Hypothalamus (tissue), 51 donors: ENCODE measurements at places on chromosomes 2 and 18.

DNA sequence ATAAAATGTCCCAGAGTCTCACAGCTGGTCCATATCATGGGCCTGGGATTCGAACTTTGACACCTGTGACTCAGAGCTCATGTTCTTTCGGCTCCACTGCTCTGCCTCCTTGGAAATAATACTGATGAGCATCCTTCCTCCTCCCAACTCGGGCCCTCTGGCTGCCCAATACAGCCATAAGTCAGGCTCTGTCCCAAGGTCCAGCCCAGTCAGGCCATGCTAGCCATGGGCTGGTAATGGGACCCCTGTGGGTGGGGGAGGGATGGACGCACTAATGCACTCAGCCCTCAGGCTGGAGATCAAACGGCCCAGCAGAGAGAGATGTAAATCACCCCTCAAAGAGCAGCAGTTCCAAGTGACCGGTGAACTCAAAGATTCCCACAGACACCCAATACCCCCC is 61.1 kb downstream of the DDX1 start:
- no peak for DNase-seq

DNA sequence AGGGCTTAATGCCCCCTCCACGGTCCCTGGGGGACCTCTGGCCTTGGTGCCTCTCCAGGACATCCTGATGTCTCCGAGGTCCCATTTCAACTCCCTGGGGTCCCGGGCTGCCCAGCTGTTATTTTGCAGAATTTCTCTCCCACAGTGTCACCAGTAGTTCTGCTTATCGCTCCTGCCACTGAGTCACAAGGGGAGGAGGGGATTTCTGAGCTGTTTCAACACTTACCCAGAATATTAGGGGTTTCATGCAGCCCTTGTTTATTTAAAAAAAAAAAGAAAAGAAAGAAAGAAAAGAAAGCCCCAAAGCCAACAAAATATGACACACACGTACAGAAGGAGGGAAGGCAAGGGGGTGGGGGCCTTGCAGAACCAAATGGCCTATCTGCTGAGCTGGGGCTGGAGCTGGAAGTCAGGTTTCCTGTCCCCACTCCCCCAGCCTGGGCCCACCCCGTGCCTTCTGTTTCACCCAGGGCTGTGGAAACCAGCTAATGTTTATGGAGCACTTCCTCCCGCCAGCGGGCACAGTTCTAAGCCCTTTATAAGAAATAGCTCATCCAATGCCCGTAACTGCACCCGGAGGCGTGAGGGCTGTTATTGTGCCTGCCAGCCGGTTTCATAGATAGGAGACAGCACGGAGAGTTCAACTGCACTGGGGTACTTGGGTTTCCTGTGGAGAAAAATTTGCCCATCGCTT is 8.4 kb upstream of the ARID5A start:
- DNase-seq = peak; percentile 22

- no peak for DNase-seq
Observed at GRCh38 chr18:28831476-28831875, 654.5 kb upstream of the CDH2 start.

GRCh38 chr2:14927021-14927564 is 294.6 kb downstream of the LRATD1 start:
- no peak for DNase-seq

GRCh38 chr2:211359347-211359746 is 802.9 kb downstream of the CPS1 start:
- no peak for DNase-seq

DNA sequence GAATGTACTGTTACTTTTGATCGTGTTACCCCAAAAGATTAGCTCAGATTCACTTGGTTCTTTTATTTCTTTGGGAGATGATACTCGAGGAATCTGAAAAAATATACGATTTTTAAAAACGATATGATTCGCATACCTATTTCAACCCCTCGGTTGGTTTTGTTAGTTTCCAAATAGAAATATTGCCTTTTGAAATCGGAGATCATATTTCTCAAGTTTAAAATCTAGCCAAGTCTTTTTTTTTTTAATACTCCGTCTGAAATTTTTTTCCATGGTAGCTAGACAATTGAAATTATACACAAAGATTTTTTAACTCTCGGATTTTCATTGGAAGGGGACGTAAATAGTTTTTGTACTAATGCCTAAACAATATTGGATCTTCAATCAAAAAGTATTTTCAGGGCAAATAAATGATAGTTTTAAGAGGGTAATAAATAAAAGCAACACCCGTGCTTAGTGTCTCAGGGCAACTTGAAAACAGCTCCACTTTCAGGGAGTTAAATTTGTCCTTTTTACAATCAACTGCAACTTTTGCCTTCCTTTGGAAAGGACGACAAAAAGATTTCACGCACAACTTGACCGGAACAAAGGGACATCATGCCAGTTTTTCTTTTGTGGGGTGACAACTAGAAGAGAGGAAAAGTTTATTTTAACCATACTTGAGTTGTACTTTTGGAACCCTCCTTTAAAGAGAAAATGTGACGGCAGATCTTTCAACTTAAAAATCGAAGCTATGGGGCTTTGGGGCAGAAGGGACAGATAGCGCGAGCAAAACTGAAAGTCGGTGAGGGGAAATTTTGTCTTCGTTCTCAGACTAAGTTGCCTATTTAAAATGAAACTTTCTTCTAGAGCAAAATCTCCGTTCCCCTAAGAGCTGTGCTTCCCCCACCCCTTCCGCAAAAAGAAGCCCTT is 5.8 kb upstream of the ONECUT2 start:
- no peak for DNase-seq

GRCh38 chr2:199848389-199849130 is 2.4 kb downstream of the FTCDNL1 start:
- no peak for DNase-seq

GRCh38 chr18:50453014-50453680 is 78.3 kb downstream of the SKA1 start:
- no peak for DNase-seq

- no peak for DNase-seq
Observed at GRCh38 chr2:241617431-241618154, 19.4 kb downstream of the THAP4 start.

- no peak for DNase-seq
Observed at GRCh38 chr2:240611601-240612210, 13.6 kb upstream of the GPR35 start.

DNA sequence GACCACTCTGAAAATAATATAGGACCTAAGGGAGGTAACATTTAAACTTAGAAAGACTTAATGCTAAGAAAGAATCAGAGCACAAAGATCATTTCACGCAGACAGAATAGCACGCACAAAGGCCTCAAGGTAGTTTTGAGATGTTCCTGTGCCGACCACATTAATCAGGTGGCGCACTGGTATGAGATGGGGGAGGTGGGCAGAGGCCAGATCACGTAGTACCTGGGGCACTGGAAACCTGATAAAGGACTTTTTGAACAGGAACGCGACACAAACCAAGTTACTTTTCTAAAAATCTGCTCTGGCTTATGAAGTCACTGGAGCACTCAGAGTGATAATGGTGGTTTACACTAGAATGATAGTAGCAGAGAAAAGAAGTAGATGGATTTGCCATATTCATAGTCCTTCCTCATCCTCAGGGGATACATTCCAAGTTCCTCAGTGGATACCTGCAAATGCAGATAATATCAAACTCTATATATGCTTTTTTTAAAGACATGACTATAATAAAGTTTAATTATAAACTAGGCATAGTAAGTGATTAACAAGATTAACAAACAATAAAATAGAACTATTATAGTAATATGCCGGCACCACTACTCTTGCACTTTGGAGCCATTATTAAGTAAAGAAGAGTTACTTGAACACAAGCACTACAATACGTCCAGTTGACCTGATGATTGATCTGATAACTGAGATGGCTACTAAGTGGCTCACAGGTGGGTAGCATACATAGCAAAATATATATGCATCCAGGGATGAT is 42.6 kb upstream of the CDCA7 start:
- DNase-seq = no peak

GRCh38 chr2:56729212-56729611 is 545.4 kb downstream of the CCDC85A start:
- DNase-seq = no peak

DNA sequence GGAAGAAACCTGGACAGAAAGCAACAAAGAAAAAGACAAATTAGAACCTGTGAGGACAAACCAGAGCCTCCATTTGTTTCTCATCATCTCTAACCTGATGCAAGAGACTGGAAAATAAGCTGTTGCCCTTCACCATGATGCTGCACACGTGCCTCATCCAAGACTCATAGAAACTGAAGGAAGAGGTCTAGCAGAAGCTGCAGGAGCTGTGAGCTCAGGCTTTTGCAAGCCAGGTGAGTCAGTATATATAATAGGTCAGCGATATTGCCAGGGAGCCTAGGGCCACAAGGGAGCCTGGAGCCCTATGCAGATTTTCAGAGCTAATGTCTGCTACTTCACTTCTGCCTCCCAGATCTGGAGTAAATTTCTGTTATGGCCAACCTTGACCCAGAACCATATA is 163.1 kb downstream of the LNPK start:
- DNase-seq = no peak

DNA sequence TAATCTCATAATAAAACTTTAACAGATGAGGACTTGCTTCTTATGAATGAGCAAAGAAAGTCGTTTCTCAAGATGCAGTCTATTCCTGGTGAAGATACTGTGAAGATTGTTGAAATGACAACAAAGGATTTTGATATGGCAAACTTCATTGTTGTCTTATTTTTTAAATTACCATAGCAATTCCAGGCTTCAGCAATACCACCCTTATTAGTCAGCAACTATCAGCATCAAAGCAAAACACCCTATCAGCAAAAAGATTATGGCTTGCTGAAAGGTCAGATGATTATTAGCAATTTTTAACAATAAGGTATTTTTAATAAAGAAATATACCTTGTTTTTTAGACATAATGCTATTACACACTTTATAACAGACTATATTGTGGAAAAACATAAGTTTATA is 88.3 kb downstream of the COL5A2 start:
- no peak for DNase-seq

DNA sequence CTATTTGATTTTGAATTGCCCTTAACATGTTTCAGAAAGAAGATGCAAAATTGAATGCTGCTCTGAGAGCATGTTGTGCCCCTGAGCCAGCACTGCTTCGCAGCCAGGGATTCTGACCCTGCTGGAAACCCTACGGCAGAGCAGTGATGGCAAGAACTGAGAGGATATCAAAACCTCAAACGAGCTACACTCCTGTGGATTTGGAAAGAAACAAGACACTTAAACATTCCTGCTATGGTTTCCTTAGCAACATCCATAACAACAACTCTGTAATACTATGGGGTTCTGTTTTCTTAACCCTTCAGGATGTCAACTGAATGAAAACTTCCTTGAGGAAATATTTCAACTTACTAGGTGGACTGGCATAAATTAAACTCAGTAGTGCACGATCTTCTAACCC is 649.1 kb downstream of the NYAP2 start:
- no peak for DNase-seq

- DNase-seq = no peak
Observed at GRCh38 chr2:112794131-112794733, 9.9 kb upstream of the IL1A start.

GRCh38 chr2:174749793-174750192 is 14.5 kb downstream of the CHRNA1 start:
- DNase-seq = no peak

GRCh38 chr18:75048776-75049454 is 160.0 kb downstream of the PTGR3 start:
- no peak for DNase-seq

DNA sequence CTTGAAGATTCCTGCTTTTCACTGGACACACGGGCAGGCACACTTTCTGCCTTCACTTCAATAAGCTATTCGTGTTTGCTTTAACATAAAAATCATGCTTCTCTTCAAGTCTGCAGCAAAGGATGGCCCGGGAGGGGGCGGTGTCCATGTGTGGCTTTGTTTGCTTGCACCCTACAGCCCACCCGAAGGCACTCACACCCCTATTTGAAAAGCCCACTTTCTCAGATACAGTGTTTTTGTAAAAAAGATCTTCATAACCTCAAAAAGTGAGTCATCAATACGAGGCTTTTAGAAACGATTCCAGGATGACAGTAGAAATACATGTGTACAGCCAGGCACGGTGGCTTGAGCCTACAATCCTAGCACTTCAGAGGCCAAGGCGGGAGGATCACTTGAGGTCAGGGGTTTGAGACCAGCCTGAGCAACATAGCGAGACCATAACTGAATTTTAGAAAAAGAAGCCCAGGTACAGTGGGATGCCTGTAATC is 36.5 kb upstream of the HPCAL1 start:
- no peak for DNase-seq

- DNase-seq = no peak
Observed at GRCh38 chr2:227761740-227762476, 16.2 kb downstream of the SCYGR8 start.

DNA sequence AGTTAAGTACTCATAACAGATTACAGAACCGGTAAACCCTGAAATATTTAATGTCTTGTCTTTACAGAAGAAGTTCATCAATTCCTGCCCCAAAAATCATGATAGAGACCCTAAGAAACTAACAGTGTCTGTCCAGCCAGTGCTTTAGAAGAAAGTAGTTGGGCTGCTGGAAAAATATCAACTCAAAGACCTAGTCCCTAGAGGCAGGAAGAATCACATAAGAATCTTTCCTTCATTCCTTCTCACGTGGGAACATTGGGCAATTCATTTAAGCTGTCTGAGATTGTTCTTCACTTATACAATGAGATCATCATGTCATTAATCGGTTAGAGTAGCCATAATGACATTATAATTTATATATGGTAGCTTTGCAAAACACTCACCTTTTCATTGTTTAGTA is 156.4 kb downstream of the CCBE1 start:
- no peak for DNase-seq

DNA sequence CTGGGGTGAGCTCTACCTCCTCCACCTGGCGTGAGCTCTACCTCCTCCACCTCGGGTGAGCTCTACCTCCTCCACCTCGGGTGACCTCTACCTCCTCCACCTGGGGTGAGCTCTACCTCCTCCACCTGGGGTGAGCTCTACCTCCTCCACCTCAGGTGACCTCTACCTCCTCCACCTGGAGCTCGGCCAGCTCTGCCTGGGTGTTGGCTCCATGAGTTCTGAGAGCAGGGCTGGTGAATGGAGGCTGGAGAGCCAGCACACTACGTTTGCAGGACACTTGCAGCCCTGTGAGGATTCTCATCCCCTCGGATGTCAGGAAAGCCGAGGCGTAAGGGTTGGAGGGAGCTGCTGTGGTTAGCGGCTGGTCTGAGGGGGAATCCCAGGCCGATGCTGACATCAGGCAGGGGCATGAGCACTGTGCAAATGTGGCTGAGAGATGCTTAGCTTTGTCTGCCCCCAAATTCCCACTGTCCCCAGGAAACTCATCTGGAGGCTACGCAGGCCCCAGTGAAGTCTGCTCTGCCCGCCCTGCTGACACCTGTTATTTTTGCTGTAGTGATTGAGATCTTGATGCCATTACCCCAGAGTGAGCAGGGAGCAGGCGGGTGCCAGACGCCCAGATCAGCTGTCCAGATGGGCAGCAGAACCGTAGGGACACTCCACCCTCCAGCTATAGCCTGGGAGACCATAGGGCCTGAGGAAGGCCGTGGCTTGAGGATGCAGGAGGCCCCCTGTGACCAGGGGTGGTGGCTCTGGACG is 3.3 kb downstream of the CROCC2 start:
- no peak for DNase-seq

DNA sequence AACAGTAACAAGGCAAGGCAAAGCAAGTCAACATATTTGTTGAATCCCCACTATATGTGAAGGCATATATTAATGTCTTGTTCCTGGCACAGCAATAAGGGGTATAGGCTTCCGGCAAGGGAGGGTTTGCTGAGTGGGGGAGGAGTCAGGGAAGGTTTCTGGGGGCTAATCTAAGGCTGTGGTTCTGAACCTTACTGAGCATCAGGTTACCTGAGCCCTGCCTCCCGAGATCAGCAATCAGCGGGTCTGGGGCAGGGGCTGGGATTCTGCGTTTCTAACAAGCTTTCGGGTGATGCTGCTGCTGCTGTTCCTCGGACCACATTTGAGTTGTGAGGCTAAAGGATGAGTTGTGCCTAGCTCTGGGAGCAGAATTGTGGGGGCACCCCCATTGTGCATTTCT is 401.7 kb upstream of the SPRED2 start:
- DNase-seq = no peak

- DNase-seq = no peak
Observed at GRCh38 chr2:240105982-240106381, 30.1 kb downstream of the COPS9 start.
